Karpas-422 (cell line): ENCODE measurements at places on chromosomes 3 and 15. TPM values are rescaled to one million over a fixed set of nuclear protein-coding genes. Genes with fewer than 3 reads are reported as not detected.

The COL6A5 gene
- total RNA-seq, result not detected in 2 replicates

DNA sequence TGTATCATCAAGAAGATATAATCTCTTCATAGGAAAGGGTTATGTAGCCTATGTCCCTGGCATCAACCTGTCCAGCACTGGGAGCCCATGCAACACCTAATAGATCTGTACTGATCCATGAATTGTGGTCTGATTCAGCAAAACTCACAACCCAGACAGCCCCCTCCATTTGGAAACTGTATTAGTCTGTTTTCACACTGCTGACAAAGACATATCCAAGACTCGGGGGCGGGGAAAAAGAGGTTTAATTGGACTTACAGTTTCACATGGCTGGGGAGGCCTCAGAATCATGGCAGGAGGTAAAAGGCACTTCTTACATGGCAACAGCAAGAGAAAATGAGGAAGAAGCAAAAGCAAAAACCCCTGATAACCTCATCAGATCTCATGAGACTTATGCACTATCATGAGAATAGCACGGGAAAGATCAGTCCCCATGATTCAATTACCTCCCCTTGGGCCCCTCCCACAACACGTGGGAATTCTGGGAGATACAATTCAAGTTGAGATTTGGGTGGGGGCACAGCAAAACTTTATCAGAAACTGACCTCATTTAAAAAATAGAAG, 83.3 kb downstream of the TRIM42 start:
- no peaks in the 10 kb centered on the region for H3K36me3 ChIP-seq
- DNase-seq, result no peak
- no peaks in the 10 kb centered on the region for H3K27me3 ChIP-seq
- H3K27ac ChIP-seq, result no peak overlapping the region

- H3K27ac ChIP-seq, result no peak overlapping the region; the same call in 1 of the 2 replicates
- H3K27me3 ChIP-seq, result no peaks in the 10 kb centered on the region
- peak; percentile 63 for DNase-seq
- H3K4me1 ChIP-seq, result peaks cover 41% of the 10 kb centered on the region
- H3K4me3 ChIP-seq, result peak overlapping the region; percentile 58
Observed at GRCh38 chr3:72177075-72178050, 392.4 kb upstream of the PROK2 start.

DNA sequence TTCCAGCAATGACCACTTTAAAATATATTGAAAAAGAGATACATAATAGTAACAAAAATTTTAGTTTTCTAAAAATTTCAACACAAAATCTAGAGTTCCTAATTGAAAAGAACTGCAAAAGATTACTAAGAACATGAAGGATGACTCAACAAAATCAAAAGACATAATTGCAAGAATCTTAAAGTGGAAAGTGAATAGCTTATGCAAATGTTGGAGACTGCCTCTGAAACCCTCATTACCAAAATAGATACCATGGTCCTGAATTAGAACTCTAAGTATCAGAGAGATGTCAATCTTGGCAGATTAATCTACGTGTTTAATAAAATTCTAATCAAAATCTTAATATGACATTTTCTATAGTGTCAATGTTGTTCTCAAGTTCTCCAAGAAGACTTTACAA, 60.7 kb upstream of the SGO1 start:
- H3K27me3 ChIP-seq, result no peaks in the 10 kb centered on the region
- peak overlapping the region; percentile 65 for H3K27ac ChIP-seq
- H3K36me3 ChIP-seq, result no peaks in the 10 kb centered on the region
- H3K4me1 ChIP-seq, result peaks cover 22% of the 10 kb centered on the region
- no peak overlapping the region; the same call in 1 of the 2 replicates for H3K4me3 ChIP-seq

DNA sequence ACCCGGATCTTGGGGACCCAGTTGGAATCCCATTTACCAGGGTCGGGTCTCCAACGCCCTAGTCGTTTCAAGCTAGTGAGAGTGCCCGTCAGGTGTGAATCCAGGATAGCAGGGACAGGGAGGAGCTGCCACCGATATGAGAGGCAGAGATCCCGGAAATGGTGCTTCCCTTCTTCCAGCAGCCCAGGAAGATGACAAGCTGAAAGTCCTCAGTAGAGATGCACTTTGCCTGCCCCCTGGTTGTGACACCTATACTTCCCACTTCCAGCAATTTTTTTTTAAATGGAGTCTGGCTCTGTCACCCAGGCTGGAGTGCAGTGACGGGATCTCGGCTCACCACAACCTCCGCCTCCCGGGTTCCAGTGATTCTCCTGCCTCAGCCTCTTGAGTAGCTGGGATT, 503.0 kb downstream of the NTRK3 start:
- DNase-seq, result no peak
- no peaks in the 10 kb centered on the region for H3K4me1 ChIP-seq
- H3K4me3 ChIP-seq, result no peak overlapping the region
- H3K27ac ChIP-seq, result no peak overlapping the region
- no peaks in the 10 kb centered on the region for H3K27me3 ChIP-seq

DNA sequence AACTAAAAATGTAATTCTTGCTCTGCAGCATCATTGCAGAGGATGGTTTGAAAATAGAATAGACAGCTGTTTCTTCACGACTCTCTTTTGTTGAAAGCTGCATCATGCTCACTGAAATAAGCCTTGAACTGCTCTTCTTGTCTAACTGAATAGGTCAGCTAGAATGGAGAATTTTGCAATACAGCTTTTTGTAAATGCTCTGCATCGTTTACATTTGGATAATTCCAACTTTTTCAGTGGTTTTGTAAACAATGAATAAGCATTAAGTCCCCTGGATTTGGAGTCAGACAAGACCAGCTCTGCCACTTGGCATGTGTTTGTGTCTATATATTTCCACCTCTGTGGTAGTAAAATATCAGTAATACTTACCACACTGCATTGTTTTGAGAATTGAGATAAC, 95.2 kb downstream of the PLSCR2 start:
- no peaks in the 10 kb centered on the region for H3K36me3 ChIP-seq
- H3K4me1 ChIP-seq, result no peaks in the 10 kb centered on the region
- no peak overlapping the region for H3K4me3 ChIP-seq
- no peak overlapping the region for H3K27ac ChIP-seq

DNA sequence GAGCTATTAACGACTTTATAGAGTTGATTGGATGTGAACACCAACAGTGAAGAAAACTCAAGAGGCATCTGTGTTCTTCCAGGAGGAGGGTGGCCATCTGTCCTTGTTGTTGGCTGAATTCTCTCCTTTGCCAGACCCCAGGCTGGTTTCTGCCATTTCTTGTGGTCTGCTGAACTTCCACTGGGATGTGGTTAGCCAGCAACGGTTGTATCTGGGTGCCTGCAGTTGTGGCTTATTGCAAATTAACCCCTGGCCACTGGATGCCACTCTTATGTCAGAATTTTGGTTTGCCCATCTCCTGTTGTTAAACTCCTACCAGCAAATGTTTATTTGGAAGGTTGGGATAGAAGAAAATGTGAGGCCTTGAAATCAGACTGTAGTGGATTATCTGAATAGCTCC, 163.6 kb upstream of the TBC1D5 start:
- no peaks in the 10 kb centered on the region for H3K27me3 ChIP-seq
- DNase-seq, result no peak
- no peak overlapping the region for H3K27ac ChIP-seq
- H3K36me3 ChIP-seq, result no peaks in the 10 kb centered on the region
- no peak overlapping the region for H3K4me3 ChIP-seq
- H3K4me1 ChIP-seq, result no peaks in the 10 kb centered on the region

GRCh38 chr3:135451037-135451785, 514.3 kb upstream of the PPP2R3A start:
- H3K4me1 ChIP-seq, result no peaks in the 10 kb centered on the region
- no peak for DNase-seq
- no peak overlapping the region for H3K4me3 ChIP-seq

DNA sequence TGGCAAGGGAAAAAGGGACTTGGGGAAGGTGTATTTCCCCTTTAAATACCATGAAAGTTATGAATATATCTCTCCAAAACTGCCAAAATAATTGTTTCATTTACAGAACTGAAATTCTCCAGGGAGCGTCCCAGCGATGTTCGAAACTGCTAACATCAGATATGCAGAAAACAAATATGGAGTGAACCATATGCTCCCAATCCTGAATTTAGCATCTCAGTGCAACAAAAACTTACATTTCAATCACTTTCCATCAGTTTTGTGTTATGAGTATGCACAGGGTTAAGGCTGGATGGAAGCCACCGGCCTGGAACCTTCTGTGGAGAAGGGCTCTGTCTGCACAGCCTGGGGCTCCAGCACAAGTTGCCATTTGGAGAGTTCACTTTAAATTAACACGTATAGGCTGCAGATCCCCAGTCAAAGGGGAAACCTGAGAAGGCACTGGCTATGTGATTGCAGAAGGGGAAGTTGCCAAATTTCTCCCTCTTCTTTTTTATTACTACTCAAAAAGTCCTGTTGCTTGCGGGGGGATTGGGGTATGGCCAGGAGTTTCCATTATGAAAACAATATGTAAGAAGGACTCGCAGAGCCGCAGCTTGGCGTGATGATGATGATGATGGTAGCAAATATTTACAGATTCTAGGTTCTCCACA, 56.9 kb upstream of the FOXP1 start:
- H3K4me1 ChIP-seq, result peaks cover 31% of the 10 kb centered on the region
- H3K27ac ChIP-seq, result no peak overlapping the region
- no peaks in the 10 kb centered on the region for H3K27me3 ChIP-seq
- H3K36me3 ChIP-seq, result no peaks in the 10 kb centered on the region
- peak overlapping the region; percentile 21; the same call in 1 of the 2 replicates for H3K4me3 ChIP-seq

GRCh38 chr3:13718436-13718835, 161.4 kb downstream of the WNT7A start:
- no peak overlapping the region for H3K4me3 ChIP-seq
- no peak overlapping the region for H3K27ac ChIP-seq
- DNase-seq, result no peak
- H3K36me3 ChIP-seq, result no peaks in the 10 kb centered on the region

DNA sequence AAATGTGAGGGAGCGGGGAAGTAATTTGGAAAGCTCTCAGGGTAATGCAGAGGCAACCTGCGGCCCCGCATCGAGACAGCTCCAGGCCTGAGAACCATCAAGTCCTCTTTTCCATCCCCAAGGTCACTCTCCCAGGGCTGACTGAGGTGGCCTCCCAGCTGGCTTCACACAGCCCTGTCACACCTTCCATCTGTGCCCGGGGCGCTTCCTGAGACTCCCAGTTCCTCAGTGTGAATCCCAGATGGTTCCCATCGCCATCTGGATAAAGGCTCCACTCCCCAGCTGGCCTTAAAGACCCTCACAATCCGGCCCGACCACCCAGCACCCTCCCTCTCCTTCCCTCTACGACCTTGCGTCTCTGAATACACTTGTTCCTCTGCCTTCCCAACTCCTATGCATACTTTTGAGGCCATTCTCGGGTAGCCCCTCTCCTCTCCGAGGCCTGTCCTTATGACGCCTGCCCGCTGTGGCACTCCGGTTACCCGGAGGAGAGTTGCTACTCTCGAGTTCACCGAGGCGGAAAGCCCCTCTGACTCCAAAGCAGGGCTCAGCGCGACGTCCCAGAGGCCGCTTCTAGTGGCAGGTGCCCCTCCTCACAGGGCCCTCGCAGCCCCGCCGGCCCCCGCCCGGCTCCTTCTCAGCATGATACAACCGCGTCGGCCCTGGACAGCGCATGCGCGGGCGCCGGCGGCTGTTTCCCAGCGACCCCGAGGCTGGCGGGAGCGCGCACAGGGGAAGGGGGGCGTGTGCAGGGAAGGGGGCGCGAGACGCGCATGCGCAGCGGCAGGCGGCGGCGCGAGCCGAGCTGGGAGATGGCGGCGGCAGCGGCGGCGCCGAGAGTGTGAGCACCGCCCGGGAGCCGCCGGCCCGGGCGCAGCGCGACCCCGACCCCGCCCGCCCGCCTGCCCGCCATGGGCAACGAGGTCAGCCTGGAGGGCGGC, at the start of gene BSN:
Gene BSN (plus strand): TSS at position 786 of the 941 bp plus-strand sequence. CDS start 126 bp downstream, at position 912.
- H3K4me3 ChIP-seq, result peak within 1 kb of the TSS; percentile 98
- peak; percentile 97 for DNase-seq
- no peaks in the 10 kb centered on the region for H3K36me3 ChIP-seq
- no peak within 1 kb of the TSS for H3K27ac ChIP-seq

- no peaks in the 10 kb centered on the region for H3K36me3 ChIP-seq
- no peak overlapping the region for H3K27ac ChIP-seq
- H3K4me3 ChIP-seq, result no peak overlapping the region
- no peak for DNase-seq
- H3K27me3 ChIP-seq, result no peaks in the 10 kb centered on the region
Observed at GRCh38 chr3:106277731-106278130, 408.9 kb upstream of the CBLB start.
